Right lobe of liver (tissue), 6 donors: ENCODE measurements at places on chromosomes 6 and 20. TPM values are rescaled to one million over a fixed set of nuclear protein-coding genes. Genes with fewer than 3 reads are reported as not detected.

DNA sequence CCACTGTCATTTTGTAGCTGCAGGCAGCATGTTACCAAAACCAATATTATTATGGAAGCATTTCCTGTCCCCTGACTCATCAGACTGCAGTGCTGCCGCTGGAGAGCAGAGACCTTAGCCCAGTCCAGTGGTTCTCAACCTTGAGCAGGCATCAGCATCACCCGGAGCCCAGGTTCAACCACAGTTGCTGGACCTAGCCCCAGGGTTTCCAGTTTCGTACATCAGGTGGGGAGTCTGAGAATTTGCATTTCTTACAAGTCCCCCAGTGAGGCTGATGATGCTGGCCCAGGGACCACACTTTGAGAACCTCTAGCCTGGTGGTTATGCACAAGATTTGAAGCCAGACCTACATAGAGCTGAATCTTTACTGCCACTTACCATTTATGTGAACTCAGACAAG lies 47.3 kb downstream of the LY86 start:
- no peak for DNase-seq

GRCh38 chr20:47296950-47297349 lies 59.5 kb downstream of the ZMYND8 start:
- DNase-seq: no peak

GRCh38 chr20:63765902-63766301 lies 26.3 kb downstream of the SLC2A4RG start:
- no peak for DNase-seq

GRCh38 chr6:57279013-57279412 lies 38.4 kb upstream of the PRIM2 start:
- DNase-seq: no peak

GRCh38 chr6:151681433-151682059 lies 125.9 kb upstream of the ESR1 start:
- peak; percentile 27 for DNase-seq

DNA sequence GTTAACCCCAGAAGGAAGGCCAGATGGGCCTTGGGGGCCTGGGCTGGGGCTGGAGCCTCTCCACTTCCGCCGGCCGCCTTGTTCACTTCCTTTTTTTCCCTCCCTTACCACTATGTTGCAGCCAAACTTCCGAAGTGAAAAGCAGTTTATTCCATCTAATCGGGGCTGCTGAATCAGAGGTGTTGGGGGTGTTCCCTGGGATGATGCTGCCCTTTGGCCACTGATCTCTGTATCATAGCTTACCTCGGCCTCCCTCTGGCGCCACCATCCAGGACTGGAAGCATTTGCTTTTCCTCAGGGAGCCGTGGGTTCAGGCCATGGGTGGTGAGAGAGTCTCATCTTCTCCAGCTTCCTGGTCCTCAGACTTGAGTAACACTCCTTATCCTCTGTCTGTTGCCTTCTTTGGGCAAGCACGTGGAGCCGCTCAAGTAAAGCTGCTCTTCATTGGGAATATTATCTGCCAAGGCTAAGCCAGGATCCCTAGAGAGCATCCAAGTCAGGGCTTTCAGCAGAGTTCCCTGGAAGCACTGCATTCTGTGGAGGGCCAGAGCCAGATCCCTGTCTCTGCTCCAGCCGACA lies 39.6 kb downstream of the SLX4IP start:
- DNase-seq: no peak

DNA sequence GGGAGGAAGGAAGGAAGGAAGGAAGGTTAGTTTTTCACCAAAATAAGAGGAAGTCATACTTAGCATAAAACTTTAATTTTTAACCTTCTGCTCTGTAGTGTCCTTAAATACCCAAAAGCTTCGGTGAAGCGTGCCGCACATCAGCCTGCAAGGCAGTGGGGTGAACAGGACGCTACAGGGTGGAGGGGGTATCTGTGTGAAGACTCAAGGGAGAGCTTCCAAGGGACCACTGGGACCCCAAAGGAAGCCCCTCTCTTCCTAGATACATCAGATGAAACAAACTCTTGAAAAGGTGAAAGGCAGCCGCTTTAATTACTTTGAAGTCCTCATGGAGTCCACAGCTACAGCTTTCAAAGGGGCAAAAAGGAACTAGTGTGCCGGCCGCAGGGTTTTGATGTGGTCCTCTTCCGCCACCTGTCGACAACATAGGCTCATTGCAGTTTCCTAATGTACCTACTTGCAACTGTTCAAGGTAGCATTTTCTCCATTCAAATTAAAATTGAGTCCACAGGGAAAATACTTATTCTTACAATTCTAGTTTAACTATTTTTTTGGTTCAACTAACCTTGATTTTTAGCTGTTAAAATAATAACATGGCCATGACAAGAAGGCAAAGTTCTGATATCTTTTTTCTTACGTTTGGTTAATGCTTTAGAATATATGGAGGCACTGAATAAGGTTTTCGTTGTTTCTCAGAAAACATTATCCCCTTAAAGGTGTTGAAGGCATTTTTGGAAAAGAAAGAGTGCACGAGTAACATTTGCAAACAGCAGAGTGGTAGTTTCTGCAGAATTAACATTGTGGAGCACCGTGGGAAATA lies 135.0 kb upstream of the RIPOR2 start:
- peak; percentile 58 for DNase-seq

- no peak for DNase-seq
Observed at GRCh38 chr6:34922177-34922663, 33.2 kb downstream of the ANKS1A start.

- no peak for DNase-seq
Observed at GRCh38 chr20:13449868-13450434, 188.8 kb downstream of the TASP1 start.

- DNase-seq: peak; percentile 17
Observed at GRCh38 chr6:80003826-80004172, 650 bp upstream of the TTK start.

GRCh38 chr6:169362501-169363121 lies 109.0 kb upstream of the THBS2 start:
- DNase-seq: no peak

DNA sequence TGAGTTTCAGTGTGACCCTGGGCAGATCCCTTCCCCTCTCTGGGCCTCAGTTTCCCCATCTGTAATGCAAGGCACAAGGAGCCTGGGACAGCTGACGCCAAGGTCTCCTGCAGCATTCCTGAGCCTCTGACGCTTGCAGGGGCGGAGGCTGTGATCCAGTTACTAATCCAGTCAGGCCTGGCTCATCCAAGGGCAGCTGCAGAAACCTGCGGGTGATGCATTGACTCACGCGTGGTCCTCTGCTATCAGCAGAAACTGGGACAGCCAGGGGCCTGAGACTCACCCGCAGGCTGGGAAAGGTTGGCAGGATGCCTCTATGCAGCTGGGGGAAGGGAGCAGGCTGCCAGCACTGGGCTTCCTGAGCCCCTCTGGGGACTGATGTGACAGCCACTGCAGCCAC lies 65.0 kb upstream of the SIRPA start:
- DNase-seq: no peak

- DNase-seq: no peak
Observed at GRCh38 chr20:19887556-19888268, 129.4 kb upstream of the NAA20 start.

LY6G6D gene
- not detected for total RNA-seq

OR2H2 gene
- not detected for total RNA-seq

RNF114 gene
- total RNA-seq: 46.0 TPM

RSPH9 gene
- total RNA-seq: not detected

ADGB gene
- not detected for total RNA-seq

CTAGE9 gene
- total RNA-seq: not detected

ABT1 gene
- total RNA-seq: 6.2 TPM
